HCEC 1CT (cell line): ENCODE measurements at places on chromosomes 4 and X.

- DNase-seq, result no peak
Observed at GRCh38 chrX:118496763-118497079, 1.1 kb downstream of the DOCK11 start.

DNA sequence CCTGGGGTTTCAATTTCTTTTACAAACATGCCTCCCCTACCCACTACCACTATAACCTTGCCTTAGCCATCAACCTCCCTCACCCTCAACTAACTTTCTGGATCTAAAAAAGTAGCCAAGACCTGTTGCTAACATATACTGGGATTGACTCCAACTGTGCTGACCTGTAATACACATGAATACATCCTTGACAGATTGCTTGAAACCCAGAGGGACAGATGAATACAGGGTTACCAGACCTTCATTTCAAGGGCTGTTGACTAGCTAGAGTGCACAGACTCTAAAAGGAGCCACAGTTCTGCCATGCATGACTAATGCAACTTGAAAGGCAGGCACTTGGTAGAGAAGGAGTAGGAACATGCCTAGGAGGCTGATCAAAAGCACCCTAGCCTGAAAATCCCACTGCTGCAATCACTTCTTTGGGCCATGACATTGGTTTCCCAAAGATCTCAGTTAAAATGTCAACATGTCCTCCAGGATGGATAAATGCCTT, 121.0 kb downstream of the PCDH19 start:
- no peak for DNase-seq

GRCh38 chr4:38387348-38387747, 276.7 kb upstream of the KLF3 start:
- DNase-seq, result no peak

GRCh38 chr4:23365086-23365485, 524.8 kb downstream of the PPARGC1A start:
- no peak for DNase-seq

- no peak for DNase-seq
Observed at GRCh38 chrX:11588097-11588496, 77.6 kb downstream of the ARHGAP6 start.

DNA sequence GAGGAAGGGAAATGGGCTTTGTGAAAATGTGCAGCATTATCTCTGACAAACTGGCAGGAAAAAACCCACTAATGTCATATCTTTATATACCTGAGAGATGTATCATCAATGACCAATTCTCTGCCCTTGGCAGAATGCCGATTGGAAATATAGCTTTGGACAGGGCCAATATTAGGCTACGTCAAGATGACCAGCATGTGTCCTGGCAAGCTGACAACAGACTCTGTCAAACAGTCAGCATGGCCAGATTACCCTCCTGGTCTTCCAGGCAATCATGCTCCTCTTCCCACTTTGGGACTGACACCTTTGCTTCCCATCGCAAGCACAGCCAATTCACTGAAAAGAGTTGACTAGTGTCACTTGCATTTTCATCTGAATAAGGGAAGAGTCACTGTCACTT, 57.0 kb downstream of the SORBS2 start:
- no peak for DNase-seq

- no peak for DNase-seq
Observed at GRCh38 chrX:95383778-95384177, 1300.9 kb upstream of the DIAPH2 start.

DNA sequence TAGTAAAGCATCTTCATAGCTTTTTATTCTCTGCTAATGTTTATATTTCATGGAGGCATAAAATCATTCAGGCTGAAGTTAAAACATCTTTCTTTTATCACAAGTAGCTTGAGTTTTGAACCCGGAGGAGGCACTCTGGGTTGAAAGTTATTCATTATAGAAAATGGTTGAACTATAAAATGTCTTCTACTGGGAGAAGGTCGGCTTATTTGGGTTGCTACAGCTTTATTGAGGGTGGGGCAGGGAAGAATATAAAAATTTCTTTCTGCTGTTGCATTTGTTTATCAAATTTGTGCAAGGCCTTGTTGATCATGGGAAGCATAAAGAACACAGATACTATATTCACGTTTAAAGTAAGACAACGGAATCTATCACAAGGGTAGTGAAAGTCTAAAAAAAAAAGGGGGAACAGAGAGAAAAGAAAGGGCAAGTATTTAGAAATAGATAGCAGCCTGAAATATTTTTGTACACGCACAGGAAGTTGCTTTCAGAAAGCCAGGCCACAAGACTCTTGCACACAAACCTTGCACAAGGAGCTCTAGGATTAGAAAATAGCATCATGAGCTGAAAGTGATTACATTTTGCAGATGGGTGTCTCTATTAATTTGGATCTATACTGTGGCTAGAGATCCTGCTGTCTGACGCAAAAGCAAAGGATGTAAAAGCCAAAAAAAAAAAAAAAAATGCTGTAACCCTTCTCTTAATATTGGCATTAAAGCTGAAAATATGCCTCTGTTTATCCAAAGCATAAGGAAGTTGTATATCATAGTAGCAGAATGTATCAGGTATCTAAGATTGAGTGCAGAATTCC, 37.2 kb upstream of the FAM9C start:
- DNase-seq, result no peak

DNA sequence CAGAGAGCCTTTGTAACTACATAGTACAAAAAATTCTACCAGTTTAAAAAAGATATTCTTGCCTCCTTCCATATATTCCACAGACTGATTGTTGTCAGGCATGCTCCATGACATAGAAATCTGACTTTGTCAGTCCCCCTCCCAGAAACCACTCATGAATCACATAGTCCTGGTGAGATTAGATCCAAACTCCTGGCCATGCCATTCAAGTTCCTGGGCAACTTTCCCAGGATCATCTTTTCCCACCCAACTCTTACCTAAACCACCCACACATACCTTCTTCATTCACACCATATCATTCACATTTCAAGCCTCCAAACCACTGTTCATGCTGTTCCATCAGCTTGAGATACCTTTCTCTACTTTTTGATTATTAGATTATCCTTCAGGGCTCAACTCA, 46.4 kb downstream of the SLC16A2 start:
- no peak for DNase-seq

- DNase-seq, result no peak
Observed at GRCh38 chr4:126583509-126583908, 1049.2 kb upstream of the INTU start.

DNA sequence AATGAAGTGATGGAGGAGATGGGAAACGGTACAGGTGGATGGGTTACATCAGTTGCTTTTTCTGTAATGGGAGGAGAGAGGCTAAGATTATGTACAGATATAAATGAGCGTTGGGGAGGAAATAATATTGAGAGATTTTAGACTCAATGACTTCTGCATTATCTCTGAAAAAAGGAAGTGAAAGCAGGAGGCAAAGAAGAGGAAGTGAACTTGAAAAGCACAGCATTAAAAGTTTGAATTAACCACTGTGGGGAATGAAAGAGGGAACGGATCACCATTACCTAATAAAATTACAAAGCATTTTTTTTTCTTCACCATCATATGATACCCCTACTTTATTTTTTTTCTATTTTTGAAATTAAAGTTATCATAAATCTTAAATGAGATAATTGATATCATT, 1025.5 kb downstream of the RPA4 start:
- DNase-seq, result no peak

DNA sequence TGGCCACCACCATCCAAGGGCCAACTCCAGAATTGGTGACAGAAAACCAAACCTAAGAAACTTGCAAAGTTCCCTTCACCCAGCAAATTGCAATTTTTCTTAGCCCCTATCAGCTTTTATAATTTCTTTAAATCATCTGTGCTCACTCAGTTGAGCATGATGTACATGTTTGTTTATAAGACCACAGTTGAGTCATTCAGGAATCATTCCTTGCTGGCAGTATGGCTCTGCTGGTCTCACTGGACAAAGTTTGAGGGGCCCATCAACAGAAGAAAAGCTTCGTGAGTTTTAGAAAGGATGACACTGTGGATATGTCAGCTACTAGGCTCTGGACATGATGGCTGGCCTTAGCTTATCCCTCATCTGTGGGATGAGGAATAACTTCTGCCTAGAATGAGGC, 4.0 kb downstream of the TRPC5 start:
- peak; percentile 27 for DNase-seq

- no peak for DNase-seq
Observed at GRCh38 chrX:14409341-14409740, 120.0 kb upstream of the GLRA2 start.
